ENCODE measurements at places on chromosomes 12 and 14.

DNA sequence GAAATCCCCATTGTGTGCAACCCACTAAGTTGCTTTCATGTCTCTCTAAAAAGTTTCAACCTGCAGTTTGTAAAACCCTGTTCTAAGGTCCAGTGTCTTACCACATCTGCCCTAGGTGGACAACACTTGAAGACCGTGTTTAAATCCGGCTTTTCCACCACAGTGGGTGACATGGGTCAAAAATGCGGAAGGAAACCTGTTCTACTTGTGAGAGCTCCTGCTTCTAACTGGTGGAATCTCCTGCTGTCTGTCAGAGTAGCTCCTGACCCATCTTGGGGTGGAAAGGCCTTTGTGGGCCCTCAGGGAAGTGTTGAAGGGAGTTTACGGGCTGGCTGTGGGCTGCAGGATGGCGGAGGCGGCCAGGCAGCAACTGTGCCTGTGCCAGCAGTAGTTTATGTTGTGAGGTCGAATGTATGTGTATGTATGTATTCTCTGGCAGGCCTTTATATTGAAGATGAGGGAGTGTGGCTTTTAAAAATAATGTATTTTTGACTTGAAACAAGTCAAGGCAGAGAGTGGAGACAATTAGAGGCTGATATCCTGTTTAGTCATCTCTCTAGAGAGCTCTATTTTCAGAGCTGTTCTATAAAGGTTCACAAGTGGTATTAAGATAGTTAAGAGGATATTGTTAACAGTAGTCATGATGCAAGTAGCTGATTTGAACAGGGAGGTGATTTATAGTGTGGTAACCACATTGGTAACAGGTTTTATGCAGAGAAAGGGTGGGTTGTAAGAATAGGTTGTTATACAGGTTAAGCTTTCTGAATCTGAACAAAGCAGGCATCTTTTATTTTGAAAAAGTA lies 67.0 kb downstream of the PRKCH start:
- no peak for DNase-seq

DNA sequence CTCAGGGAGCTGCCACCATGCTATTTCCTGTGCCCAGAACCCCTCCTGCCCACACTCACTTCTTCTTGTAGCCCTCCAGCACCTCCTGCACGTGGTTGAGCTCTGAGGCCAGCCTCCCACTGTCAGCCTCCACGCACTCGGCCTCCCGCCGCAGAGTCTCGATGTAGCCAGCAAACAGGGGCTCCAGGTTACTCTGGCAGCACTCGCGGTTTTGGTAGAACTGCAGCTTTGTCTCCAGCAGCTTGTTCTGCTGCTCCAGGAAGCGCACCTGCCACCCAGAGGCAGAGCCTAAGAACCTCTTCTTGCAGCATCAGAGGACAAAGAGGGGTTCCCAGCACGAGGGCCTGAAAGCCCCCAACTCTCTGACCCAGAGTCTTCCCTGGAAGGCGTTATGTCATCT lies 2.1 kb downstream of the KRT83 start:
- DNase-seq, result no peak

- no peak for DNase-seq
These were observed 197.8 kb downstream of the SOX5 start for GRCh38 chr12:23751641-23752040.

- no peak for DNase-seq
These were observed 2.8 kb downstream of the NKX2-8 start for GRCh38 chr14:36579573-36580140.

DNA sequence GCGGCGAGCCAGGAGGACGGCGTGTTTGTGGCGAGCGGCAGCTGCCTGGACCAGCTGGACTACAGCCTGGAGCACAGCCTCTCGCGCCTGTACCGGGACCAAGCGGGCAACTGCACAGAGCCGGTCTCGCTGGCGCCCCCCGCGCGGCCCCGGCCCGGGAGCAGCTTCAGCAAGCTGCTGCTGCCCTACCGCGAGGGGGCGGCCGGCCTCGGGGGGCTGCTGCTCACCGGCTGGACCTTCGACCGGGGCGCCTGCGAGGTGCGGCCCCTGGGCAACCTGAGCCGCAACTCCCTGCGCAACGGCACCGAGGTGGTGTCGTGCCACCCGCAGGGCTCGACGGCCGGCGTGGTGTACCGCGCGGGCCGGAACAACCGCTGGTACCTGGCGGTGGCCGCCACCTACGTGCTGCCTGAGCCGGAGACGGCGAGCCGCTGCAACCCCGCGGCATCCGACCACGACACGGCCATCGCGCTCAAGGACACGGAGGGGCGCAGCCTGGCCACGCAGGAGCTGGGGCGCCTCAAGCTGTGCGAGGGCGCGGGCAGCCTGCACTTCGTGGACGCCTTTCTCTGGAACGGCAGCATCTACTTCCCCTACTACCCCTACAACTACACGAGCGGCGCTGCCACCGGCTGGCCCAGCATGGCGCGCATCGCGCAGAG lies 873 bp downstream of the PLXNC1 start:
- DNase-seq, result no peak

DNA sequence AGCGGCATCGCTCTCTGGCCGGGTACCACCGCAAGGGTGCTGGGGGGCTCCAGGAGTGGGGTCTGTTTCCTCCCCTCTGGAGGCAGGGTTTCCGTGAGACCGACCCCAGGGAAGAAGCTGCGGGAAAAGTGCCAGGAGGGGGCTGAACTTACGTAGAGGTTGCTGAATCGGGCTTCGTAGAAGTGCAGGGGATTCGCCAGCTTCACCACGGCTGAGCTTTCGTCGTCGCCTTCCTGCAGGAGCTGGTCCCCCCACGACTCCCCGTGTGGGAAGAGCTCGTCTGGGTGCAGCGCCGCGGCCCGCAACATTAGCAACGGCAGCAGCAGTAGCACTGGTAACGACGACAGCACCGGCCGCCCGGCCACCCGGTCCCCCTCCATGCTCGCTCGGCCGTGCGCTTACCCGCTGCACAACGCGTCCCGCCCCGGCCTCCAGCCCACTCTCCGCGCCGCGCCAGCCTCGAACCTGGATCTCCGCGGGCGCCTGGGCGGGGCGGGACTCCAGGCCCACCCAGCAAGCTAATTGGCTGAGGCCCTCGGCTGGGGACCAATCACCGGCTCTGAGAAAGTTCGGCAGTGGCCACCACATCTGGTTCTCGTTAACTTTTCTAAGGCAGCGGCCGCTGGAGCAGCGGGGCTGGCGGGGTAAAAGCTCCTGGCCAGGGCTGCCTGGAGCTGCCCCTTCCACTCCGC lies at the start of gene NID2:
TSS of gene NID2 (minus strand) at position 445 of the 692 bp plus-strand sequence. CDS start at position 380, 65 bp downstream.
- DNase-seq, result no peak

GRCh38 chr14:104735830-104736642 lies 12.0 kb downstream of the ADSS1 start:
- no peak for DNase-seq

DNA sequence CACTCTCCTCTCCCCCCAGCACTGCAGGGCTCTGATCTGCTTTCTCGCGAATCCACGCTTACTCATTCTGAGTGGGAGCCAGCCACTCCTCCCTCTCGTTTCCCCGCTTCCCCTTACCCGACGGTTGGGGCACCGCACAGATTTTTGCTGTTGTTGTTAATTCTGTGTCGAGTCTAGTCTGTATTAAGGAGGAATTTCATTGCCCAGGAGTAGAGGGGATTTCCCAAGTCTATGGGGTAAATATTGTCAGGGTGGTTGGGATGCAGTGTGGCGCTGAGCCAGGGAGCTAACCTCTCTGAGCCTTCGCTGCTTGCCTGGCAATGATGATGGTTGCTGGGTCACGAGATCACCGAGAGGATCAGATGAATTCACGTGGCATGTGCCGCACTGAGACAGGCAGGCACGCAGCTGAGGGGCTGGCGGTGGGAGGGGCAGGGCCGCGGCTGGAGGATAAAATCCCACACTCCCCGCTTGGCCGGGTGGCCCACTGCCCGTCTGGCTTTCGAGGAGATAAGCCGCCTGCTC lies 18.5 kb downstream of the NCOR2 start:
- no peak for DNase-seq

DNA sequence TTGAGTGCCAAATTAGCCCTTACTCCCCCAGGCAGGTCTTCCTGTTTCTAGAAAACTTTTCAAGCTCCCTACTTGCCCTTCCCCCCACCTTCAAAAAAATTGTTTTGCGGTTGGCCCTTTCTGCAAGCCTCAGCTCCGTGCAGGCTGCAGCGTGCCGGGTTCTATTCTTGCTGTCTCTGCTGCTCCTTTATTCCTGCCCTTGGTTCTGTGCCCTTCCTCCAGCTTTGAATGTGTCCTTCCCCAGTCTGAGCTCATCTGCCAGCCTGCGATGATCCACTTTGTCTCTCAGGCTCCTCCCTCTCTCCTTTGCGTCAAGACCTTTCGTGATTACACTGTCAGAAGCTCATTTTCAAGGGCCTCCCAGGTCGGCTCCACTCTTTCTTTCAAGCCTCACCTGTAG lies 98.6 kb downstream of the IRF2BPL start:
- no peak for DNase-seq

- no peak for DNase-seq
These were observed 13.9 kb upstream of the DCD start for GRCh38 chr12:54662026-54662425.

- DNase-seq, result peak; percentile 61
These were observed 106.1 kb upstream of the RFLNA start for GRCh38 chr12:124188561-124189405.

- no peak for DNase-seq
These were observed 24.7 kb upstream of the IRF2BPL start for GRCh38 chr14:77053046-77053841.

DNA sequence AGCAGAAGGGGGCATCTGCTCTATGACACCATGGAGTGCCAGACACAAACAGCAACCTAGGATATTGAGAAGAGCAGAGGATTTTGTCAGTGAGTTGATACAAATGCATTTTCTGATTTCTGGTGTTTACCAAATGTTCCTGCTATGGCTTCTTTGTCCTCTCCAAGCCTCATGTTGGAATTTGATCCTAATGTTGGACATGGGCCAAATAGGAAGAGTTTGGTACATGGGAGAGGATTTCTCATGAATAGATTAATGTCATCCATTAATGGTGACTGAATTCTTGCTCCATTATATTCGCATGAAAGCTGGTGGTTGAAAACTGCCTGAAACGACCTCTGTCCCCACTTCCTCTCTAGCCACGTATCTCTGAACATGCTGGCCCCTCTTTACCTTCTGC lies 1002.2 kb upstream of the FLRT2 start:
- DNase-seq, result no peak

DNA sequence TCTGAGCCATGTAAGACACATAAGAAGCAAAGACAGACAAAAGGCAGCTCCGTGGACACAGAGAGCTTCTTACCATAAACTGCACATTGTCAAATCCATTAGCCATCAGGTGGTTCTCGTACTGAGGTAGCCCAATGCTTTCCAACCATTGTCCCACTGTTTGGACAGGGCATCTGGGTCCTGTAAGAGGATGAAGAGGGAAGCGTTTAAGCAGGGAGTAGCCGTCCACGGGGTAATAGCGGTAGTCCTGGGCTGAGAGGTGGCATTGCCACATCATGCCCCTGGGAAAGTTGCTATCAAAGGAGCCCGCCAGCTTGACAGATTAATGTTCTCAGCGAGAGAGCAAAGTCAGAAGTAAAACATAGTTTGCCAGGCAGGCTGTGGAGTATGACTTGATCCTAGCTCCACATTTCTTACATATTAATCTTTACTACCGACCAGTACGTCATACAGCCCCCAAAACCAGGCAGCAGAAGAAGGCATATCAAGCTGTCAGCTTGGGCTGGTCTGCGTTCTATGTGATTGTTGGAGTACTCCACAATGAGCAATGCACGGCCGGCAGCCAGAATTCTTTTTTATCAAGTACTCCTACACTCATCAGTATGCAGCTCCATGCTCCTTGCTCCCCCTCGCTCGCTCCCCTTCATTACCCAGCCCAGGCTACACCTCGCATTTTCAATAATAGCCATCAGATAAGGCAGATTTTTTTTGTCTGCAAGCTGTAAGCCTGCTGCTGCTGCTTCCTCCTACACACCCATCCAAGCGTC lies 493.2 kb upstream of the GARIN6 start:
- no peak for DNase-seq

- no peak for DNase-seq
These were observed 75.9 kb downstream of the DNAI7 start for GRCh38 chr12:25119020-25119419.

DNA sequence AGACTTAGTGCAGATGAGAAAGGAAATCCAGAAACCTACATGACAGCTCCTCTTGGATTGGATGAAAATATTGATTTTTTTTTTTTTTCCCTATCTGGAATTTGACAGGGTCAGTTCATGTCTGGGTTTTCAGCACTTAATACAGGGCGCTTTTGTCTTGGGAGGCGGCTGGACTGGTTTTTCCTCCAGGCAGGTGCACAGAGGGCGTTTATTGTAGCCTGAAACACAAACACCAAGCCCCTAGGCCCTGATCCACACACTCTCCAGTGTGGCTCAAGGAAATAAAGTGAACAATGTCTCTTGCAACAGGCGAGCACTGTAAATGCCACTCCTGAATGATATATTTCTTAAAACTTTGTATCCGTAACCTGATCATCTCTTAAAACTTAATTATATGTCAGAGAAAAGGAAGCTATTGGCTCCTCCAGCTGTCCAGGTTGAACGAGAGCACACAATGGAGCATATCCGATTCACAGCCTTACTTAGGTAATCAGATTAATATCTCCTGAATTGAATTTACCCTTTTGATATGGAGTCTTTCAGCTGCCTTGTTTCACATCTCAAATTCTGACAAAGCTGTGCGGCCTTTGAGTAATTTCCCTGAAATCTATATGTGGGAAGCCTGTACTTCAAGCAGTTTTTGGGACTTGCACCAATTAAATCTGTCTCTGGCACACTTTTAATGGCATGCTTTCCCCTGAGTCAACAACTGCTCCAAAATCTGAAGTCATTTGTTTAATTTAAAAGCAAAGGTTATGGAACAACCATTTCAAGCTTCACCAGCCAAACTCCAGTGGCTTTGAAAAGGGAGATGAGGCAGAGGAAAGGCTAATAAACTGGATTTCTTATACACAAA lies 485.7 kb downstream of the ZFP36L1 start:
- no peak for DNase-seq

GRCh38 chr12:11228296-11228879 lies 41.1 kb downstream of the PRB3 start:
- DNase-seq, result no peak

GRCh38 chr12:67520606-67521005 lies 127.9 kb upstream of the DYRK2 start:
- DNase-seq, result peak; percentile 43

- DNase-seq, result no peak
These were observed 216.6 kb downstream of the PTPRO start for GRCh38 chr12:15538881-15539280.

Measured in NCI-H446 treated with DMSO at 0.1 percent for 48 hours (cell line).